ENCODE measurements at places on chromosomes 2 and 18.

DNA sequence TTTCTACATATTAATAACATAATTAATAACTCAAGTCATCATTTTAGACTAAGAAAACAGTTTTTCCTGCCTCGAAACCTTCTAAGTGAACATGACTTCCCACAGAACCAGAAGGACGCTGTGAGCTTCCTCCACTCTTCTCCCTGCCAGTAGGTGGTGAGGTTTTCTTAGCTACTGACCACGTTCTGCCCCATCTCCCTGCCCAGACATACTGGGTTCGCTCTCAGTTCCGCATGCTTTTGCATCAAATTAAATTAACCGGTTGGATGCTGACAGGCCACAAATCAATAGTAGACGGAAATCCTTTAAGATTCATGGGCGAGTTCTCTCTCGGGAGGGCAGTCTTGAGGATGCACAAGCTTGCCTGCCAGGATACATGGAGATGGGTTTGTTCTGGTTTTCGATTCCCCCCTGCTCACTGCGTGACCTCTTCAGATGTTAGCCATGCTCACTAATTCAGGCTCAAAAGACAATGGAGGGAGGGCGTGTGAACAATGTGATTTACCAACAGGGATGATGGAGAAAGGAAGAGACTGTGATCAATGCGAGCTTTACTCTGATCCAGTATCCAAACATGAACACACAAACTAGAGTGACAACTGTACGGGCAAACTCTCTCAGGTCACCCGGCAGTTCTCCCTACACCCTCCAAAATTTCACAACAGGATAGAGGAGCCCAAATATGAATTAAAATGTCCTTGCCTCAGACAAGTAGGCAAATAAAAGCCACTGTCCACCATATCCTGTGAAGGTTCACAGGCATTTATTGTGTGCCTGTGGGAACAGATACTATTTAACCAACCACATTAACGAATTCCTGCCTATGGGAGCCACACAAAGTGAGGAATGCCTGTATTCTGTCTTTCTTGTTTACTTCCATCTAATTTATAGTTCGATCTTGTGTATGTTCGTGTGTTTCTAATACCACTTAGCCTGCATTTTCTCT lies 375.7 kb downstream of the EIPR1 start:
- DNase-seq, result no peak

- no peak for DNase-seq
Observed at GRCh38 chr2:234451242-234451641, 45.6 kb downstream of the ARL4C start.

DNA sequence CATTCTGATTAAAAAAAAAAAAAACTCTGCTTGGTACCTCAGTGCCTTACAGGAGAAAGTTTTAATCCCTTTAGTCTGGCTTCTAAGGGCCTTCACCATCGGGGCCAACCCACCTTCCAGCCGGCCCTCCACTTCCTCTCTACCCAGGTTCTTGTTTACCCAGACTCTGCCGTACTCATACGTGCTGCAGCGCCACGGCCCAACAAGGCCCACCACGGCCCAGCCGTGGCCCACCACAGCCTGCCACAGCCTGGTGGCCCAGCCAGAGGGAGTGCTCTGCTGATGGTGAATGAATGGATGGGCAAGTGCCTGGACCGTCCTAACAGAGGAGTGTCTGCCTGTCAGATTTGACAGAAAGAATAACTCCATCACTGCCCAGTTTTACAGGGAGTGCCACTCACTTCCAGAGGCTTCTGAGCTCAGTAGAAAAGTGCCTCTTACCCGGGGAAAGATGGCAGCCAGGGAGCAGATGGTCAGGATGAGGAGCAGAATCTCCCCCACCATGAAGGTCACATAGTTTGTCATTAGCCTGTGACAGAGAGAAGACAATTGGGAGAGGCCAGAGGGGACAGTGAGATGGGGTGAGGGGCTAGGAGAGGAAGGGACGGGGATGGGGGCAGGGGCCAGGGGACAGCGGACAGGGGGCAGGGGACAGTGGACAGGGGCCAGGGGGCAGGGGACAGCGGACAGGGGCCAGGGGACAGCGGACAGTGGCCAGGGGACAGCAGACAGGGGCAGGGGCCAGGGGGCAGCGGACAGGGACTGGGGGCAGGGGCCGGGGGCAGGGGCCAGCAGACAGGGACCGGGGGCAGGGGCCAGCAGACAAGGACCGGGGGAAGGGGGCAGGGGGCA lies 38.2 kb downstream of the CENPO start:
- no peak for DNase-seq

- no peak for DNase-seq
Observed at GRCh38 chr18:70442933-70443332, 154.1 kb downstream of the SOCS6 start.

GRCh38 chr18:47899107-47899840 lies 31.2 kb downstream of the SMAD2 start:
- no peak for DNase-seq
